ENCODE measurements at places on chromosomes 3 and 15.

GRCh38 chr3:63740116-63740515 lies 79.0 kb upstream of the C3orf49 start:
- DNase-seq = no peak

- DNase-seq = no peak
Measured at GRCh38 chr3:161977850-161978249, 481.2 kb downstream of the OTOL1 start.

DNA sequence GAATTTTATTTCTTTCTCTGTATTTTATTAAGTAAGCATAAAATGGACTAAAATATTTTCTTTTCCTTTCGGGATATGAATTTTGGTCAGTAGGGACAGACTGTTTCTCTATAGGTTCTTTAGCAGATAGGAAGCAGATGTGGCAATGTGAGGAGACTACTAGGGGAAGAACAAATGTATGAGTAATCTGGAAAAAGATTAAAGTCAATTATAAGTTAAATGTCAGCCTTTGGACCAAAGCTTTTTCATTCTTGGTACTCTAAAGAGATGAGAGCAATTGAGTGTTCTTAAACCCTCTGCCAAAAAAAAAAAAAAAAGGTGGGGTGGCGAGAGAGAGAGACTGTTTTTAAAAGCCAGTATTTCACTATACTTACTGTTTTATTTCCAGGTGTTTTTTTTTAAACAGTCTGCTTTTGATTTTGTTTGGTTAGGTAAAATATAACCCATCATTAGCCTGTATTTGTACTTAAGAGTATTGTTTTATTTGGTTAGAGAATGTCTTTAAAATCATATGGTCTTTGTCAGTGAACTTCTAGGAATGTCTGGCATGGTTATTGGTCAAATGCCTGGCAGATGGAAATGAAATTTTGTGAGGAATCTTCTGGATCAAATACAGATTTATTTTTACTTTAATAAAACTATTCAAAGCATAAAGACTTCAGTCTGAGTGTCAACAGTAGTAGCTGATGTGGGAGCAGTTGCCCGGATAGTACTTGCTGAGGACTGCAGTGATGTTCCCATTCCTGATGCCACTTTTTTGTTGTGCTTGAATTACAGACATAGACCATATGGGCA lies 63.8 kb downstream of the LRRC49 start:
- DNase-seq = no peak

- DNase-seq = no peak
Measured at GRCh38 chr15:48856942-48857341, 21.0 kb upstream of the EID1 start.

- no peak for DNase-seq
Measured at GRCh38 chr3:82093641-82094040, 332.2 kb upstream of the GBE1 start.

DNA sequence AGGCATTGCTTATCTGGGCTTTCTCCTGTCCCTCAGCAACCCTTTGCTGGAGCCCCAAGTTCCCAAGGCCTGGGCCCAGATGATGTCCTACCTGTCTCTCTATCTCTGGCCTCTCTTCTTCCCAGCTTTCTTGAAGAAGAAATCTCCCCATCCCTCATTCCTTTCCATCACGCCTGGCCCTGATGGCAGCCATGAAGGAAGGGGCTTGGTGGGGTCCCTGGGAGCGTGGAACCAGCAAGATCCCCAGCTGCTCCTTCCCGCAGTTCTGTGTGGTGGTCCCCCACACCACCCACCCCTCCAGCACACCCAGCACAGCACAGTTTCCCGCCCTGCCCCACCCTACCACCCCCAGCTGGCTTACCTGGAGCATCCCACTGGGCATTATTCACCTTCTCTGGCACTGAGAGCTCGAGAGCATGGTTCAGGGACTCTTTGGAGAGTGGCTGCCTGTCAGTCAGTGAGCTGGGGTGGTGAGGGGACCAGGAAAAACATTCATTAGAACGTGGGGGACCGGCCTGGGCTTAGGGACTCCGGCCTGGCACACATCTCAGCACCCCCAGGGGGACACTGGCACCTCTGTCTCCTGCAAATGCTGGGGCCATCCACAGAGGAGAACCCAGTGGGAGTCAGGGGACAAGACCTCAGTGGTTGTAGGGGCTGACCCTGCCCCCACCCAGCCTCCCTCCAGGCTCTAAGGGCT lies 26.6 kb downstream of the ACSBG1 start:
- no peak for DNase-seq

DNA sequence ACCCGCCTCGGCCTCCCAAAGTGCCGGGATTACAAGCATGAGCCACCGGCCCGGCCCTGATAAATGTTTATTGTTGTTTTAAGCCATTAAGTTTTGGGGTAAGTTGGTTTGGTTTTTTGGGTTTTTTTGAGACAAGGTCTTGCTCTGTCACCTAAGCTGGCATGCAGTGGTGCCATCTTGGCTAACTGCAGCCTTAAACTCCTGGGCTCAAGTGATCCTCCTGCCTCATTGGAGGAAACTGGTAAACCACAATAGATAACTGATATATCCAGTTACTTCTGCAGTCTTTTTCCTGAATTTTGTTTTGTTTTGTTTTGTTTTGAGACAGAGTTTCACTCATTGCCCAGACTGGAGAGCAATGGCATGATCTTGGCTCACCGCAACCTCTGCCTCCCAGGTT lies 4.2 kb downstream of the SLC25A20 start:
- DNase-seq = no peak

DNA sequence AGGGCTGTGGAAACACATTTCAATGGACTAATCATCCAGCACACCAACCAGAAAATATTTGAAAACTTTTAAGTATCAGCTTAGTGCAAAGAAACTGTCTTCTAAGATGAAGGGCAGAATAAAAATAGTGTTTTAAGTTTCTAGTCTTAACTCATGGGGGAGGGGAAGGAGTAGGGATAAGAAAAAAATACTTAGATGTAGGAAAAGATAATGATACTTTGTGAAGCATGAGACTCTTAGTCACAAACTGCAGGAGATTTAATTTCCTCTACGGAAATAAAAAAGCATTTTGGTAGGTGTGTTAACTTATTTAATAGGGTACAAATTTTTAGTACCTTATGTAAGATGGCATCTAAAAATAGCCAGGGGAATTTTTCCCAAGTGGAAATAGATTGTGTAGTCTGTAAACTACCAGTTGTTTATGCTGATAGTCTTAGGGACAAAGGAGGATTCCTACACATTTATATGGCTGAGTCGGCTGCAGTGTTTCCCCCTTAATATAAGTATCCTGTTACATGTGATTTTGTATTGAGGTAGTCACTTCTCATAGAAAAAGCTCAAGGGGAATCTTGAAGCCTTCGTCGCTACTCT lies 78.2 kb upstream of the GBE1 start:
- no peak for DNase-seq

All from upper lobe of left lung (tissue), 6 donors.